ENCODE measurements at places on chromosomes 6 and 20.
A peak's percentile ranks its signal among the peaks of the same experiment; 100 is the strongest.

GRCh38 chr6:150634176-150634963 is 34.7 kb downstream of the PLEKHG1 start:
- no peak for DNase-seq

DNA sequence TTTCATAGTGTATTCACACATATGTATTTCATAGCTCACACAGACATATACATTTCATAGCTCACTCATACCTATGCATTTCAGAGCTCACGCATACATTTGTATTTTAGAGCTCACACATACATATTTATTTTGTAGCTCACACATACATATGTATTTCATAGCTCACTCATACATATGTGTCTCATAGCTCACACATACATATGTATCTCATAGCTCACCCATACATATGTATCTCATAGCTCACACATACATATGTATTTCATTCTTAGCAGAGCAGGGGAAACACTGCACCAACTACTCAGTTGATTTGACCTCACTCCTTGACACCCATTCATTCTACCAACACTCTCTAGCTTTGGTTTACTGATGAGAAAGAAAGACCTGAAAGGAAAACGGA is 713.6 kb downstream of the QKI start:
- no peak for DNase-seq

DNA sequence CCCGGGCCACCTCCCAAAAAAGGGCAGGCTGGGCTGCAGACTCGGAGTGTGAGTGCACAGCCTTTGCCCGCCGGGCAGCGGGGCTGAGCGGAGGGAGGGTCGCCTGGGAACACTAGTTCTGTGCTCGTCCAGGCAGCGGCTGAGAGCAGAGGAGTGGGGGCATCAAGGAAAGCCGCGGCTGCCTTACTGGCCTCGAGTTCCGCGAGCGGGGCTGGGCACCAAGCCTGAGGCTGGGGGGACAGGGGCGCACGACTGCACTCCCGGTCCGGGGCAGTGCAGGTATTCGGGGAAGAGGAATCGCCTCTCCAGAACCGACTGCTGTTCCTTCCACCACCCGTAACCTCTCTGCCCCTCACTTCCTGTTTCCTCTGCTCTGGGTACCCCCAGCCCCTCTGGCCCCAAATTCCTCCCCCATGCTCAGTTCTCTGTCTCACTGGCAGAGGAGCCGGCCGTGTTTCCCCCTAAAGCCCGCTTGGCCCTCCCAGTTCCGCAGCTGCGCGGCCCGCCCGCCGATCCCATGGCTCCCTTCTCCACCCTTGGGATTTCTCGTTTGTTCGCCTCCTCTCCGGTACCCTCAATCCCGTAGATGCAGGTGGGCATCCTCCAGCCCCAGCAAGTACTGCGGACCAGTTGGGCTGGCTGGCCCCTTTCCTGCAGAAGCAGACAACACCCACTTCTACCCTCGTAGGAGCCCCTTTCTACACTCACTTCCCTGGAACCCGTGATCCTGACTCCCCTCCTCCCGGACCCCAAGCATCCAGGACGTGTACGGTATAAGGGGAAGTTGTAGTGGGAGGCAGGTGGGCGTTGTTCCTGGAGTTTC is 5.1 kb downstream of the RING1 start:
- no peak for DNase-seq

DNA sequence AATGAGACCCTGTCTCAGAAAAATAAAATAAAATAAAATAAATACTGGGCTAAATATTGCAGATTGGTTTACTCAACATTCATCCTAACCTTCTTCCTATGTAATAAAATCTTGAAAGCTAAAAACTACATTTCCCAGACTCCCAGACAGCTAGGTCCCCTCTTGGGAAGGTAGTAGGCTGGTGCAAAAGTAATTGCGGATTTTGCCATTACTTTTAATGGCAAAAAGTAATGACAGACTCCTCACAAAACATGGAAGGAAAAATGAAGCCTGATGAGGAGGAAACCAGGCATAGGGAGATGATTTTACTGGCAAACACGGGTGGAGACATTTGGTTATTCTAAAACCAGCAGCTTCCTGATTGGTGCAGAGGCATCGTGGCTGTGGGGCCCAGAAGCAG is 70.6 kb upstream of the E2F3 start:
- DNase-seq: no peak

DNA sequence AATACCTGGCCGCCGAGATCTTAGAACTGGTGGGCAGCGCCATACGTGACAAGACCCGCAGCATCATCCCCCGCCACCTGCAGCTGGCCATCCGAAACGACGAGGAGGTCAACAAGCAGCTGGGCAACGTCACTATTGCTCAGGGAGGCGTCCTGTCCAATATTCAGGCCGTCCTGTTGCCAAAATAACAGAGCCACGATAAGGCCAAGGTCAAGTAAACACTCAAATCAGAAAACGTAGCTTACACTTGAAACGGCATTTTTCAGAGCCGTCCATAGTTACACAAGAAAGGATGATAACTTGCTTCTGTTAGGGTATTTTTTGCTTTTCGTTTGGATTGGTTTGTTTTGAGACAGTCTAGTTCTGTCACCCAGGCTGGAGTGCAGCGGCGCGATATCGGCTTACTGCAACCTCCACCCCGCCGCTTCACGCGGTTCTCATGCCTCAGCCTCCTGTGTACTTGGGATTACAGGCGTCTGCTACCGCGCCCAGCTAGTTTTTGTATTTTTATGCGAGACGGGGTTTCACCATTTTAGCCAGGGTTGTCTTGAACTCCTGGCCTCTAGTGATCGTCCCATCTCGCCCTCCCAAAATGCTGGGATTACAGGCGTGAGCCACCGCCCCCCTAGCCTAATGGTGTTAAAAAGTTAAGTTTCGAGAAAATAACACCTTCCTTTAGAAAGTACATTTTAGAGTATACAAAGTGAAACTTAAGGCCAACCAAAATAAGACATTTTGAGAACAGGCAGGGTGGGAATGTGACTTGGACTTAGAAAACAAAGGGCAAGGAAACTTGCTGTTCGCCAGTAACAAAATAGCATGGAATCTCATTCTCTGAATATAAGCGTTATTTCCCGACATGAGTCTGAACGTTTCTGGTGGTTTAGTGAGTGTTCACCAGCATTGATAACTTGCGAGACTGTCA is 42.8 kb upstream of the HFE start:
- DNase-seq: peak; percentile 20

GRCh38 chr6:111579816-111580215 is 25.9 kb downstream of the TRAF3IP2 start:
- no peak for DNase-seq

GRCh38 chr20:58146081-58146745 is 82.2 kb downstream of the ANKRD60 start:
- no peak for DNase-seq

DNA sequence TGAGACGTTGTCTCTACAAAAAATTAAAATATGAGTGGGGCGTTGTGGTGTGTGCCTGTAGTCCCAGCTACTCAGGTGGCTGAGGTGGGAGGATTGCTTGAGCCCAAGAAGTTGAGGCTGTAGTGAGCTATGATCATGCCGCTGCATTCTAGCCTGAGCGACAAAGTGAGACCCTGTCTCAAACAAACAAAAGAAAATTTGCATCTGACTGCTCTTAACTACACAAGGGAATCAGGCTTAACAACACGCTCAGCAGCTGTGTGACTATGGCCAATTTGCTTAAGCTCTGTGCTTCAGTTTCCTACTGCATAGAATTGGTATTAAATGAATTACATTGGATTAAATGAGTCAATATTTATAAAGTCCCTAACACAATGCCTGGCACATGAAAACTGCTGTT is 24.3 kb upstream of the MRPS10 start:
- no peak for DNase-seq

GRCh38 chr6:117351521-117351920 is 74.2 kb downstream of the ROS1 start:
- no peak for DNase-seq

DNA sequence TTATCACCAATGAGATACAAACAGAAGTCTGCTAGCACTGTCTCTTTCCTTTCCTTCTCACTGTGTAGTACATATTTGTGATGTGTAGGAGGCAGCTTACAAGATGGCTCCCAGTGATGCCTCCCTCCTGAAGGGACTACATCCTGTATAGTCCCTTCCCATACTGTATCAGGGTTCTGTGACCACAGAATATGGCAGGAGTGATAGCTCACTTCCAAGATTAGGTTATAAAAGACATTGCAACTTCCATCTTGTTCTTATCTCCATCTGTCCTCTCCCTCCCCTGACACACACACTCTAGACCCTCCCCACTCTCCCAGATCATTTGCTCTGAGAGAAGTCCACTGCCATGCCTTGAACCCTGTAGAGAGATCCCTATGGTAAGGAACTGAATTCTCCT is 38.0 kb downstream of the SESN1 start:
- no peak for DNase-seq

DNA sequence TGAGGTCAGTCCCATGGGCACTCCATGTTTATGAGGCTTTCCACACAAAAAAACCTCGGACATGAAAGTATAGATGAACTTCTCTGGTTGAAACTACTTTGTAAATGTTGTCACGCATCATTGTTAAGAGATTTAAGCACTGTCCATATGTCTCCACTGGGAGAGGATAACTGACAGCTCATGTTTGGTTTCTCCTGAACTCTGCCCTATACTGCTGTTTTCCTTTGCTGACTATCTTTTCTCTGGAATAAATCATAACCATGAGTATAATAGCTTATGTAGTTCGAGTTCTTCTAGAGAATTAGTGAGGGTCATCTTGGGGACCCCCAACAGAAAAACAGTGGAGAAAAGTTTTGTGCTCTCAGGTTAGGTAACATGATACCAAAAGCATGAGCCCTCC is 14.3 kb downstream of the THEMIS start:
- peak; percentile 2 for DNase-seq

DNA sequence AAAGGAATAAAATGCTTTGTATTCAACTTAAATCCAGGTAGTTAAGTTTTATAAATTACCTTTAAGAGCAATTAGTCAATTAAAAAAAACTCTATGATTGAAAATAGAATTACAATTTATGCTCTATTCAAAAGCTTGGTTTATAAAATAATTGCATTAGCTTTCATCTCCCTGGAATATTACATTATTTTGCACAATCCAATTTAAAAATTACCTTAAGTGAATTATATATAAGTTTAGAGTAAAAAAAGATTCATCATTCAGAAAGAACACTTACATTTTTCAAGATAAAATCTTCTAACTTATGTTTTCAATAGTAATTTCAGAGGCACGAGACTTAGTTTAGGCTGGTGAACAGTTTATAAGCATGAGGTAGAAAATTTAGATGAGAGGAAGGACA is 14.9 kb downstream of the SSR1 start:
- DNase-seq: no peak

- no peak for DNase-seq
These were observed 400.4 kb upstream of the PTCHD4 start for GRCh38 chr6:48511378-48511777.

DNA sequence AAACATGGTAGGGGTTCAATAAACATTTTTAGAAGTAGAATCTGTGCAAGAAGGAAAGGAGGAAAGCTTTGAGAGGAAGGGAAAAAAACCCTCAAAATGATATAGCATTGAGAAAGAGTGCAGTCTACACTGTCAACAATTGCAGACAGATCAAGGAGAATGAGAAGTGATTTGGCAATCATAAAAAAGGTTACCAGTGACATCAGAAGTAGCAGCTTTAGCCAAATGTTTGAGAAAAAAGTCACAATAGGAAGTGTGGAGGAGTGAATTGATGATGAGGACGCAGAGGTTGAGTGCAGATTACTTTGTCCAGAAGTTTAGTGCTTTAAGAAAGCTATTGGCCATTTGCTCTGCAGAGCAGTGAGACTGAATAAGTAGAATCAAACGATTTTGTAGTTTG is 155.0 kb downstream of the GJA1 start:
- peak; percentile 72 for DNase-seq

DNA sequence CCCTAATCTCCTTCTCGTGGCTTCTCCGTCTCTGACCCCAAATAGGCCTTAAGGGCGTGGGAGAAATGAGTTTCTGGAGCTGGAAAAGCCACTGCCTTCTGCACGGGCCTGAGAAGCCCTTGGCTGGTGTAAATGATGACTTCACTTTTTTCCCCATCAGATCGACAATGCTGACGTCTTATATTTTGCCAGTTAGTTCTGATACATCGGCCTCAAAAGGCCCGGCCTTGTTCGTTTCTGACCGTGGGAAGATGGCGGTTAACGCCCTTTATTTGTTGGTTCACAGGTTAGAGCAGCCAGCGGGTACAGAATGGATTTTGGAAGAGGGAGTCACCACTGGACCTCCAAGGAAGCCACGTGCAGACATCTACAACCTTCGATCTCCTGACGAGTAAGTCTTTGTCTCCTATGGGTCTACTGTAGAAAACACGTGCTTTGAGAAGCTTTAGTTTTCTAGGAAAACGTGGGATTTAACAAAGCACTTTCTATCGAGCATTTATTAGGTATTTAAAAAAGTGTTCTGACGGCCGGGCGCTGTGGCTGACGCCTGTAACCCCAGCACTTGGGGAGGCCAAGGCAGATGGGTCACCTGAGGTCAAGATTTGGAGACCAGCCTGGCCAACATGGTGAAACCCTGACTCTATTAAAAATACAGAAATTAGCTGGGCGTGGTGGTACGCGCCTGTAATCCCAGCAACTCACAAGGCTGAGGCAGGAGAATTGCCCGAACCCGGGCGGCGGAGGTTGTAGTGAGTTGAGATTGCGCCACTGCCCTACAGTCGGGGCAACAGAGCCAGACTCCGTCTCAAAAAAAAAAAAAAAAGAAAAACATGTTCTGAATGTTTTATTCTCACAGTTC is 1.2 kb upstream of the ZNFX1 start:
- DNase-seq: no peak

- DNase-seq: no peak
These were observed 93.1 kb upstream of the HEY2 start for GRCh38 chr6:125656287-125656870.

GRCh38 chr6:143782481-143782880 is 60.7 kb upstream of the LTV1 start:
- no peak for DNase-seq

- no peak for DNase-seq
These were observed 990.9 kb downstream of the EPHA7 start for GRCh38 chr6:92428448-92428847.

DNA sequence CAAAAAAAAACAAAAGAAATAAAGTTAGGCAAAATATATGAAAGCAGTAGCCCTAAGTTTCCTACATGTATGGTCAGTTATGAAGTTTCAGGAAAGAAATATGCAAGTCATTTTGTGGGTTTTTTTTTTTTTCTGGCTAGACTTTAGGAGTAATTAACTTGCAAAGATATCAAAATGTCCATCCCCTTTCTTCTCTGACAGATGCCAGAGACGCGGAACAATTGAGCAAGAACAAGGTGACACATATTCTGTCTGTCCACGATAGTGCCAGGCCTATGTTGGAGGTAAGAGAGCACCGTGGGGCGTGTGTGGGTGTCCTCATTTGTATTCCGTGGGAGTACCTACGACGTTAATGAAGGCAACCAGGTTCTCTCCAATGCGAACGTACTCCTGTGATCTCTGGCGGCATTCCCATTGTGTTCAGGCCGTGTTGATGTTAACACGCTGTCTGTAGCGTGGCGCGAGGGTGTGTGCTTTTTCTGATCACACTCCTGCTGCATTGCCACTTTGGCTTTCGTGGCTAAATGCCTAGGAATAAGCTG is 19.5 kb downstream of the DUSP22 start:
- no peak for DNase-seq

DNA sequence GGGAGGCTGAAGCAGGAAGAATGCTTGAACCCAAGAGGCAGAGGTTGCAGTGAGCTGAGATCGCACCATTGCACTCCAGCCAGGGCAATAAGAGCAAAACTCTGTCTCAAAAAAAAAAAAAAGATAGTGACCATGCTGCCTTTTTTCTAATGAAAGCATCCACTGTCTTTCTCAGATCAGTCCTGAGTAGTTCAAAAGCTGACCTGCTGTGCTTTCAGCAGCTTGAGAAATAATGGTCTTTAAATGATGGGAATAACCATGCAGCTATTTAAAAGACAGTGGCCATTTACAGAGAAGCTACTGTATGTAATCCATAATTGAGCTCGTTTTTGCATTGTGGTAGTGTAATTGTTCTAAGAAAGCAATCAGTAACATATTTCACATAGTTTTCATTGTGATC is 36.1 kb downstream of the DSTN start:
- DNase-seq: no peak

Data from IMR-90 (cell line).